ENCODE measurements at places on chromosomes 5 and 9. TPM values are rescaled to one million over a fixed set of nuclear protein-coding genes. Genes with fewer than 3 reads are reported as not detected.

Gene ORM1
- 0.18 TPM for total RNA-seq

DNA sequence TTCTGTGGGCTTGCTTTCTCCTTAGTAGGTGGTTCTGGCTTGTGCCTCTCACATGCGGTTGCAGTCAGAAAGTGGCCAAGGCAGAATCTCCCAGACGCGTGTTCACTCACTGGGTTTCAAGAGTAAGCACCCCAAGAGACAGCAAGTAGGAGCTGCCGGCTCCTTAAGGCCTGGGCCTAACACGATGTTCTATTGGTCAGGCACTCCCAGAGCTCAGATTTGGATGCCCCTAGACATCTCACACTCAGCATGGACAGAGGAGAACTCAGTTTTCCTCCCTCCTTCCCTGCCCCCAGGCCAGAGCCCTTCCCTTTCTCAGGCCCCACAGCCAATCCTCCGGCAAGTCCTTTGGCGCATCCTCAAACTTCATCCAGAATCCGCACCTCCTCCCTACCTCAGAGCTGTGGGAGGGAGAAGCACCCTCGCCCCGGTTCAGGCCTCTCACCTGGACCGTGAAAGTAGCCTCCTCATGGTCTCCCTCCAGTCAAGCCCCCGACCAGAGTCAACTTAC is 6.5 kb upstream of the CARD19 start:
- DNase-seq: no peak

DNA sequence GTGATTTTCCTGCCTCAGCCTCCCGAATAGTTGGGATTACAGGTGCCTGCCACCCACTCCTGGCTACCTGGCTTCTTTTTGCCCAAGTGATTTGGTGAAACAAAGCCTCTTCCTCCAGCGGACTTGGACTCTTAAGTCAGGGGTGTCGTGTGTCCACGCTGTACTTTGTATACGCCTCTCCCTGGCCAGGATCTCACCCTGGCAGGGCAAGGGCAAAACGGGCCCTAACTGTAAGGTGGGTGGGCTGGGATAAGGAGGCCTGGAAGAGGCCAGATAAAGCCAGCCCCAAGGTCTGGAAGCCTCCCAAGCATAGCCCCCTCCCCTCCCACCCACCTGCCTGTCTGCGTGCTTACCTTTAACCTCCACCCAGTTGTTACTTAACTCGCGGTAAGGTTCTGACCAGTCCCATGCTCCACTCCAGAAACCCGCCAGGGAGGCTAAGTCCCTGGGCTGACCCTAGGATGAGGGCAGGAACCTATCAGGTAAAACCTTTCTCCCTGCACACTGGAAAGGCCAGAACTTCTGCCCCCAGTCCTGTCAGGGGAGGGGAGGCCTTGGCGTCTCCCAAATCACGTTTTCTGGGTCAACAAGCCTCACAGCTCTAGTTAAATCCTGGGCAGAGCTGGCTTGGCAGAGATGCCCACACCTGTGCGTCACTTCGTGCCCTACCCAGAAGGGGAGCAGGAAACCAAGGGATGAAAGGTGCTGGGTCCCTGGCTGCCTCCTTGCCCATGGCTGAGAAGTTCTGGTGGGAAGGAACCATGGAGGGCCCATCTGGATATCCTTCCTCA is 8.4 kb downstream of the CDK9 start:
- no peak for DNase-seq

GRCh38 chr5:166617507-166617906 is 1673.9 kb upstream of the WWC1 start:
- DNase-seq: no peak

GRCh38 chr9:109950710-109951443 is 170.9 kb downstream of the PALM2AKAP2 start:
- DNase-seq: no peak

- DNase-seq: no peak
These were observed 30.8 kb downstream of the FGF10 start for GRCh38 chr5:44358421-44358820.

DNA sequence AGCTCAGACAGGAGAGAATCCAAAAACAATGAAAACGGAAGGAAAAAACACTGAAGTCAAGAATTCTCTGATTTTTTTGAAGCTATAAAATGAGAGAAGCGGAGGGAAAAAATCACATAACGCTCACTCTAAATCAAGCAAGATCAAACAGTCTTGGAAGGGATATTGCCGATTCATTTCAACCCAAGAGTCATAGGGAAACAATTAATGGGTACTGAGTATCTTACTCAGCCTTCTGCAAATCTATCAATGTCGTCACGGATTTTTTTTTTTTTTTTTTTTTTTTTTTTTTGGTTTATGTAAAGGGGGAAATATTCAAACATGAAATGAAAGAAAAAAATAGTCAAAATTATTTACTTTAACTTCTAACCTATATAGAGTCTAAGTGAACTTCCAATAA is 9.5 kb downstream of the MEF2C start:
- DNase-seq: no peak

- DNase-seq: no peak
These were observed 6.2 kb upstream of the TNFSF8 start for GRCh38 chr9:114936581-114936980.

Data from IMR-90 (cell line).